ENCODE measurements at places on chromosomes 4 and X.

GRCh38 chr4:68062501-68062900 lies 67.2 kb downstream of the TMPRSS11F start:
- no peak for DNase-seq

DNA sequence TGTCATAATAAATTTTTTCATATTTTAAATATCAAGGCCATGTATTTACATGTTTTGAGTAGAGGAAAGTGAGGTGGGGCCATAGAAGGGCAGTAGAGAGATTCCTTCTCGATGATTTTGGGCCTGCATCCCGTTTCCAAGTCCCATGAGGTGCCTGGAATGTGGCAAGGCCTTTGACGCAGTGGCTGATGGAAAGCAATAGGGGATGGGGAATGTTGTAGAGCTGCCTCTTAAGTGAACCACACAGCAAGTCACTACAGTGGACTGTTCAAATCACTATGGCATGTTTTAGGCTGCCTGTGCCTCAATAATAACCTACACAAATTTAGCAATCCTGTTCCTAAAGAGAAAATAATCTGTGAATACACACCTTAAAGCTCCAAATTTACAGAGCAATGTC lies 48.3 kb downstream of the ANXA5 start:
- DNase-seq: no peak

DNA sequence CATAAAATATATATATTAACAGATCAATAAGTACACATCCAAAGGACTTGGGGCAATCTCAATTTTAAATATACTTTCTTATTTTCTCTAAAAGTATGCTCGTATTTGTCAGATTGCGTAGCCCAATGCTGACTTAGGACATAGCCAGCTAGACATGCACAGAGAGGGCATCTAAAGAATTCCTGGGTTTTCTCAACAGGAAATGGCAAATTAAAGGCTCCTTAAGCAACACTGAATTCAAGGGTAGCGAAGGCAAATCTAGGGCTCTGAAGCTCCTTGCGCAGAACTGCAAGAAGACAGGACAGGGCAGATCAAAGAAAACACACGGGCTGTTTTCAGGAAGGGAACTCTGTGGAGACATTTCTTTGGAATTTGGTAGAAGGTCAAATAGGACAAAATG lies 94.6 kb upstream of the FTHL17 start:
- DNase-seq: no peak

DNA sequence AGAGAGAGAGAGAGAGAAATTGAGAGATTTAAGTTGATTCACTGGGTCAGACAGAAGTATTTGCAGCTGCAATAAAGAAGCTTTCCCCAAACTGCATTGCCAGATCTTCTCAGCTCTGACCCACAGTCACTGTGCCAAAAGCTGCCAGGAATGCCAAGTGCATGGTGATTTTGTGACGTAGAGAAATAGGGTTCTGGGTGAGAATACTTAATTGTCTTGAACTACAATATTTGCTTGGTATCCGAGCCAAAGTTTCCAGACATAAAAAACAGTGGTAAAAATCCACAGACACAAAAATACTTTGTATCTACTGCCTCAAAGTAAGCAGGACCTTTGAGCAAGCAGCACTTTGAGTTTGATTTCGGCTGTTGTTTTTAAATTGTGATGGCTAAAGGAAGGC lies 331.1 kb downstream of the GRID2 start:
- DNase-seq: no peak

- no peak for DNase-seq
Observed at GRCh38 chr4:9771034-9771433, 10.4 kb upstream of the DRD5 start.

DNA sequence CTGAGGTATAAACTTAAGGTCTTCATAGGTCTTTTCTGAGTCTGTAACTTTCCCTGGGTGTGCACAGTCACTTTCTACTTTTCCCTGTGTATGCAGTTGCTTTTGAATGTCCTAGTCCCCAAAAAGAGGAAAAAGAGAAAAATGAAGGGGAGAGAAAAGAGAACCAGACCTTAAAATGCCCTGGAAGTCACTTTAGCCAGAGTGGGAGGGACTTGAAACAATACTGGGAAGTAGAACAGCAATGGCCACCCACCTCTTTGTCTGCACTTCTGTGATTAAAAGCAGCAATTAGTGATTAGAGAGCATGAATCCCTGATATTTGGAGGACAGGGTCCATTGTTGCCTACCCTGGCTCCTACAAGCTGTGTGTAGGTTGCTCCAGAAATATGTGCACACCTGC lies 36.1 kb downstream of the ZCCHC13 start:
- DNase-seq: no peak

DNA sequence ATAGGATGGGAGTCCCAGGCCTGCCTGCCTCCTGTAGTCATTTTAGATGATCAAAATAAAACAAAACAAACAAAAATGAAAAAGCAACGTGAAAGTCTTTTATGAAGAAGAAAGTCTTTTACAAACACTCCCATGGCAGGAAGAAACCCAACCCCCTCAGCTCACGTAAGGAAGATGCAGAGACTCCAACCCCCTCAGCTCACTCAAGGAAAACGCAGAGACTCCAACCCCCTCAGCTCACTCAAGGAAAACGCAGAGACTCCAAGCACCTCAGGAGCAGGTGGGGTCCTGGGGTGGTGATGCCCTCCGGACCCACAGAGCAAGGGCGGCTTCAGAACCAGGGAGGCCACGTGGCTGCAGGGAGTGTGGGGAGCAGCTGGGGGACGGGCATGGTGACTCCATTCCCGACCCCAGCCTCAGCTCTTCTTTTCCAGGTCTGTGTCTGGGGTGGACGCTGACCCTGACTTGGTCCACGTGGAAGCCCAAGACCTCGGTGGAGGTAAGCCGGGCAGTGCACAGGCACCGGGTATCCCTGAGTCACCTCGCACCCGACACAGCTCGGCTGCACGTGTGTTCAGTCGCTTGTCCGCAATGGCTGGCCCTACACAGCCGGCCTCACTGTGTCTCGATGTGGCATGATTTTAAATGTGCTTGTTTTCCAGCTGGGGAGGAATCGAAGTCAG lies 226.5 kb upstream of the PSAPL1 start:
- no peak for DNase-seq

- no peak for DNase-seq
Observed at GRCh38 chrX:13661735-13662288, 8.9 kb downstream of the TCEANC start.

GRCh38 chr4:121738780-121739535 lies 26.0 kb downstream of the SMIM43 start:
- DNase-seq: no peak

- DNase-seq: no peak
Observed at GRCh38 chr4:147538711-147539110, 57.8 kb downstream of the EDNRA start.

- DNase-seq: no peak
Observed at GRCh38 chr4:3340038-3340699, 47.3 kb downstream of the RGS12 start.

GRCh38 chrX:44392767-44393166 lies 49.3 kb upstream of the EFHC2 start:
- no peak for DNase-seq

GRCh38 chrX:50801135-50801534 lies 12.9 kb downstream of the SHROOM4 start:
- no peak for DNase-seq

GRCh38 chr4:116531870-116532269 lies 553.5 kb downstream of the TRAM1L1 start:
- no peak for DNase-seq

DNA sequence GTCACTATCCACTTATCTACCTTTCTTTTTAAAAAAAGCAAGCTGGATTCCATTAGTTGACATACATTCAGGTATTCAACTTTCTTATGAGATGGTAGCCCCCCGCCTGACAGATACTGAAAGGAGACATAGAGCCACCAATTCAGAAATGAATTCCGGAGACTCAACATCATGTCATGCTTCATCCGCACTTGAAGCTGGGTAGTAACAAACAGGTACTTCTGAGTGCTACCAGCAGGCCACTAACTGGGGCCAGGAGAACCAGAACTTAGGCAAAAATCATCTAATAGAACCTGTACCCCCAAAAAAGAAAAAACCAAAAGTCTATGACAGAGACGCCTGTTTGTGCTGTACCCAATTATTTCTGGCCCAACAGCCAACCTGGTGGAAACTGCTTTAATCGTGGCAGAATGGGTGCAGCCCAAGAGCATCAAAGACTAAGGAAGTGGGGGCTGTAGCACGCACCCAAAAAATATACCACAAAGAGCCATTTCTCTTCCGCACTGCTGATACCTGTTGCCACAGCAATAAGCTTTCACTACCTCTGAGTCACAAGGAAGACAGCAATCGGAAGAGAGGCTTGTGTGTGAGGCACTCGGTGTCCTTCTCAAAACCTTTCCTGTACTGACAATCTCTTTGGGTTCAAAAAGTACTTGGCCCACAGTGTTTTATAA lies 84.8 kb downstream of the AFAP1 start:
- DNase-seq: no peak

DNA sequence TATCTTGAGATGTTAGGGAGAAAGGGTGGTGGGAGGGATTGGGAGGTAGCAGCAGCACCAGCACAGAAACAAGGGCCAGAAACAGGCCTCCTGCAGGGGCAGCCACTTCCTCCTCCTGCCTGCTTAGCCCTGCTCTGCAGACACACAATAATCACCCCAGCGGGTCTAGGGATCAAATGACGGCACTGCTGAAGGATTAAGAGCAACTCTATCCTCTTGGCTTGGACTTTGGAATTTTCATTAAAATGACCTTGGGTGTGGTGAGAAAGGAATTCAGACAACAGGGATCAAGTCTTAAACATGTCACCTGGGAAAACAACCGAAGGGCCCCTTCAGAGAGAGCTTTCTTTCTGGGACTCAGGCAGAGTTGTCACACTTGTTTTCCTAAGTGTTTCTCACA lies 353.4 kb downstream of the SPRY1 start:
- peak; percentile 52 for DNase-seq

- peak; percentile 95 for DNase-seq
Observed at GRCh38 chrX:131830400-131831184, 192.5 kb upstream of the STK26 start.

GRCh38 chr4:140871368-140871767 lies 115.2 kb upstream of the TBC1D9 start:
- no peak for DNase-seq

Data from NCI-H526 (cell line).